Stimulated activated CD4-positive, alpha-beta T cell treated with anti-CD3 and anti-CD28 coated beads, Interleukin-4, amount 100 ng/mL, for 1 hour (primary cell): ENCODE measurements at places on chromosomes 12 and 14.

- peak; percentile 38 for DNase-seq
These were observed 75.1 kb downstream of the IRF2BPL start for GRCh38 chr14:76953311-76953945.

DNA sequence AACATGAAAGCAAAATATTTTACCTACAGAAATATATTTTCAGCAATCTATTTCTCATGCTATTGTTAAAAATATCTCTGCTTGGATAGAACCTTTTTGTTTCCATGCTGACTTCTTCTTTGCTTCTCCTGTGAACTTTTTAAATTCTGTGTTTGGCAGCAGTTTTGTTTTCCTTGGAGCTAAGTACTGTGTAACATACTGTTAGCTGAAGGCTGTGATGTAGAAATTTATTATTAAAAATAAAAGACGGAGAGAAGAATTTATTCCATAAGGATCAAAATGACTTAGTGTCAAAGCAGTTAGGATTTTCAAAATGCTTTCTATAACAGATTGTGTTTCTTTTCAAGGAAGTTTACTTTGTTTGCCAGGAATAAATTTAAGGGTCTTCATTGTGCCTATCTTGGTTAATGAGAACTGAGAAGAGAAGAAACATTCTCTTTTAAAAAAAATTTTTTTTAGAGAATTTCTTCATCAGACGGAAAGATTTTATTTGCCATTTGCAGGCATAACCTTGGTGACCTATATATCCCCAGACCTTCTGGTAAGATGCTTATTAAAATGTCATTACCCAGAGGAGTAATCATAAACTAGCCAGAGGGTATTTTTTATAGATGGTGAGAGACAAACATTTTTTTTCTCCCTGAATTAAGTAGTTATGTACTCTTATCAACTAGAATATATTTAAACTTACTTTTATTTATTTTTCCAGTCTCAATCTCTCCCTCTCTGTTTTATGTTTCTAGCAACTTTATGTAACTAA is 147.1 kb upstream of the SLCO1C1 start:
- no peak for DNase-seq

DNA sequence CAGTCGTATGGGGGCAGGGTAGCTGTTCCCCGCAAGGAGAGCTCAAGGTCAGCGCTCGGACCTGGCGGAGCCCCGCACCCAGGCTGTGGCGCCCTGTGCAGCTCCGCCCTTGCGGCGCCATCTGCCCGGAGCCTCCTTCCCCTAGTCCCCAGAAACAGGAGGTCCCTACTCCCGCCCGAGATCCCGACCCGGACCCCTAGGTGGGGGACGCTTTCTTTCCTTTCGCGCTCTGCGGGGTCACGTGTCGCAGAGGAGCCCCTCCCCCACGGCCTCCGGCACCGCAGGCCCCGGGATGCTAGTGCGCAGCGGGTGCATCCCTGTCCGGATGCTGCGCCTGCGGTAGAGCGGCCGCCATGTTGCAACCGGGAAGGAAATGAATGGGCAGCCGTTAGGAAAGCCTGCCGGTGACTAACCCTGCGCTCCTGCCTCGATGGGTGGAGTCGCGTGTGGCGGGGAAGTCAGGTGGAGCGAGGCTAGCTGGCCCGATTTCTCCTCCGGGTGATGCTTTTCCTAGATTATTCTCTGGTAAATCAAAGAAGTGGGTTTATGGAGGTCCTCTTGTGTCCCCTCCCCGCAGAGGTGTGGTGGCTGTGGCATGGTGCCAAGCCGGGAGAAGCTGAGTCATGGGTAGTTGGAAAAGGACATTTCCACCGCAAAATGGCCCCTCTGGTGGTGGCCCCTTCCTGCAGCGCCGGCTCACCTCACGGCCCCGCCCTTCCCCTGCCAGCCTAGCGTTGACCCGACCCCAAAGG is 804 bp downstream of the GAPDH start:
- DNase-seq, result peak; percentile 77

DNA sequence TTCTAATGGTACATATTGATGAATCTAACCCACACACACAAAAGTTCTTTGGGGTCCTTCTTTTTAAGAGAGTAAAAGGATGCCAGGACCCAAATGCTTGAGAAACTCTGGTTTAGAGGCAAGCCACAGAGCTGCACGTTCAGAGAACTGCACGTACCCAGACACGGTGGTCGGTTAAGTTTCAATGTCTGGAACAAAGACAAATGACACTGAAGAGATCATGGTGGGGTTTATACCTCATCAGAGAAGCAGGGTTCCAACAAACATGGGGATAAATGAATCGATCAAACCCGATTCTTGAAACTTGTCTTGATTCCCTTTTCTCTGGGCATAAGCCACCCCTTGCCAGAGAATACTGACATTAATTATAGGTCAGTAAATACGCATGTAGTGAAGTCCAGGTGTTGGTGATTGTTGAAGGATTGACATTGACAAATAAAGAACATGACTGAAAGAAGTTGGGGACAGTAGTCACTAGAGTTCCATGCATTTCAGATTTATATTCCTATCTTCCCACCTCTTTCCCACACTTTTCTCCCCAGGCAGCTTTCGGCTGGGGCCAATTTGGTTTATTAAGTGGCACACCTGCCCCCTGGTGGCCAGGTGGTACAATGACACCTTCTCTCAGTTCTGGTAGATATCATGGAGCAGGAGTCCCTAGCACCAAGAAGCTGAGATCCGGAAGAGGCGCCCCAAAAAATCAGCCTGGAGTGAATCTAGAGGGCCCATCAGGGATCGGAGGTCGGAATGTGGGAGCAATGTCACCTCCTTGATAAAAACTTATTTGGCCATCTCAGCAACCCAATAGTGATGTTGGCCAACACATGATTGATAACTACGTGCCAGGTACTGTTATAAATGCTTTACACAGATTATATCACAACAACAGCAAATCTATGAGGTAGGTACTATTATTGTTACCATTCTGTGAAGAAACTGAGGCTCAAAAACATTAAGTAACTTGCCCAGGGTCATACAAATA is 17.8 kb upstream of the HDAC7 start:
- peak; percentile 70 for DNase-seq

DNA sequence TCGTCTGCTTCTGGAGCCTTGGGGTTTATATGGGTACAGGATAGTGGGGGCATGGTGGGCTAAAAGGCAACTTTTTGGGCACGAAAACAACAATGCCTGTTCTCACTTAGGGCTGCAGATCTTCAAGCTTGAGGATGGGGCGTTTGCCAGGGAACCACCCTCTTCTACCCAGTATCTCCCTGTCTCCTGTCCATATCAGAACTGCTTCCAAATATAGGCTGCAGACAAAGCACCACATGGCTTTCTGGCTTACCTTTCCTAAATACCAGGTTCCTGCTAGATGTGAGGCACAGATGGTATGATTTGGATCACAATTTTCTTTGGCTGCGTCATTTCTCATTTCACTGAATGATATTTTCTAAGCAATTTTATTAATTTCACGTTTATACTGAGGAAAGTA is 70.4 kb downstream of the CMAS start:
- DNase-seq, result no peak

- DNase-seq, result no peak
These were observed 10.8 kb downstream of the MGP start for GRCh38 chr12:14874882-14875281.

DNA sequence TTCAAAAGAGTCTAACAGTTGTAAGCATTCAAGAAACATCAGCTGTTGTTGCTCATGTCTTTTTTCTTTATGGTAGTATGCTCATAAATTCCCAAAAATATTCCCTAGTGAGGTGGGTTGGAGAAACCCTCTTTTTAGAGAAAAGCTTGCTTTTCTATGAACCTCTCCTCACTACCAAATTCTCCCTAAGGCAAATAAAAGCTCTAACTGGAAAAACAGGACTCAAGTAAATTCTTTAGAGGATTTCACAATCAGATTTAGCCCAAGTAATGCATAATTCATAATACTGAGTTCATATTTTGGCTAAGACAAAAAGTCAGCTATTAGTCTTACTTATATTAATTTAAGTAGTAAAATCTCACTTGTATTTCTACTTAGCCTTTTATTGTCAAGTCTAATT is 59.1 kb downstream of the DIO2 start:
- no peak for DNase-seq

DNA sequence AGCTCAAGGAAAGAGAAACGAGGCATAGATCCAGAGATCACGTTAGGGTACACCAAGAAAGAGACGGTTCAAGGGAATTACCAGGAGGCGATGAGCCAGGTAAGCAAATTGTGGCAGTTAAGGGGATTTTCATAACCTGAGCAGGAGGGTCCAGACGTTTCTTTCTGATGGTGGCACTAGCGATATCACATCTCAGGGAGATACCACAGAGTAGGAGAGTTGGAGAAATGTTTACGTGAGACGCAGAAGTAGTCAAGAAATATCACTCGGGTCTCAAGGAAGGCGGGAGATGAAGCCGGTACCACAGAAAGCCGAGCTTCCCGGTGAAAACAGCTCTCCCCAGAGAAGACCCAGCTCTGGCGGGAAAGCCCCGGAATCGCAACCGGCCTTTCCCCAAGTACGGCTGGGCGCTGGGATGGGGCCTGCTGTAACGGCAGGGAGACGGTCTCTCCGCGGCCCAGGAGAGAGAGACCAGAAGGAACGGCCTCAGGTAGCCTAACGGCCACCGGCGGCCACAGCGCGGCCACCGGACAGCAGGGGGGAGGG is 485 bp downstream of the SENP1 start:
- peak; percentile 59 for DNase-seq

- no peak for DNase-seq
These were observed 2.8 kb upstream of the PTMS start for GRCh38 chr12:6763380-6763779.

- no peak for DNase-seq
These were observed 25.2 kb downstream of the ARHGAP5 start for GRCh38 chr14:32102152-32102787.

GRCh38 chr14:35375558-35376025 is 29.0 kb downstream of the NFKBIA start:
- no peak for DNase-seq

DNA sequence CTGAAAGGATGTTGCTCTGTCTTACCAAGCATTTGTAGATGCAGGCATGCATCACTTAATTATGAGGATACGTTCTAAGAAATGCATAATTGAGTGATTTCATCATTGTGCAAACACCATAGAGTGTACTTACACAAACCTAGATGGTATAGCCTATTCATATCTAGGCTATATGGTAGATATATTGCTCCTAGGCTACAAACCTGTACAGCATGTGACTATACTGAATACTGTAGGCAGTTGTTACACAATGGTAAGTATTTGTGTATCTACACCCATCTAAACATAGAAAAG is 75.9 kb downstream of the IFT81 start:
- DNase-seq, result no peak

DNA sequence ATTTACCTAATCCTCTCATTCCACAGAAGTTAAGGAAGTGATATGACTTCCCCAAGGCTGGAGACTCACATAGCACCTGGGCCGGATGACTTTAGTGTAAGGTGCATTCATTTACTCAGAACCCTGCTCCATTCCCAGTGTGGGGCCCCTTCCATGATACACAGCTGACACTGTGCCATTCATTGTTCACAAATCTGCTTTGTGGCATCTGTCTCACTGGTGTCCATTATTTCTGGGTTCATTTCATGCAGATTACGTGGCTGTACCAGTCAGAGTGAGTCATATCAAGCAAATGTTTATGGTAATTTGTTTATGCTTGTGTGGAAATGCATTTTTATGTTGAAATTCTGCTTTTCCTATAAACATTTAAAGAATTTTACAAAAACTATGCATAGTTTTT is 5.2 kb downstream of the ANO4 start:
- no peak for DNase-seq

GRCh38 chr12:117699118-117699517 is 269.7 kb downstream of the KSR2 start:
- no peak for DNase-seq

DNA sequence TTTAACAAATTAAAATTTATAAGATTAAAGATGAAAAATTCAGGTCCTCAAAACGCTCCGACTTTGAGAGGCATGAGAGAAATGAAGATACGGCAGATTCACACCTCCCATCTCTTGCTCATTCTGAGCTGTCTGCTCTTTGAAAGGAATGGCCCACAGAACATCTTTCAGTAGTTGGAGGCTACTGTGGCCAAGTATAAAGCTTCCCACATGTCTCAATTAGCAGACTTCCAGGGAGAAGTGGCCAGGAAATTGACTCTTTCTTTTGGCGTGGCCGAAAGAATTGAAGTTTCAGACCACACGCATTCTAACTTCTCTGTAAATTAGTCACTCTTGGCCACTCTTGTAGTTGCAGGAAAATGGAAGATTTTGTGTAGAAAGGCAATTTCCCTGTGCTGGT is 129.2 kb downstream of the DIP2B start:
- DNase-seq, result no peak

GRCh38 chr14:104917116-104917515 is 7.6 kb upstream of the PLD4 start:
- DNase-seq, result no peak

- no peak for DNase-seq
These were observed 525.7 kb downstream of the SOX5 start for GRCh38 chr12:23423796-23424195.

DNA sequence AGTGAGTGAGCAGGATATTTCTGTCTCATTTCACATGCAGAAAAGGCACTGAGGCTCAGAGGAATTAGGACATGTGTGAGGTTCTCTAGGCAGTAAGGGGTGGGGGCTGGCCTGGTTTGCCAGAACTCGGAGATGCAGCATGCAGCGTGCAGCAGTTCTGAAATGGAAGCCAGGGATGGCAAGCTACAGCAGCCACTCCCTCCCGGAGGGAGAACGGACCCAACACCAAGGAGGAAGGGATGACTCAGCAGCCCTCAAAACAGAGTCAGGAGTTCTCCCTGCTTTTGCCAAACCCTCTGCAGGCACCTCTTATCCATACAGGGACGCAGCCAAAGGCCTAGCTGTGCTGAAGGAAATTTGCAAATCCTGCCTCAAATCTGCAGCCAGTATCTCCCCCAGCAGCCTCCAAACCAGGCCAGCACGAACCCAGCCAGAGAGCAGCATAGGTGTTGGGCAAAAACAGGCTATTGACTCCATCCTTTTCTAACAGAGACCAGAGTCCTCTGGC is 10.3 kb upstream of the SERPINA3 start:
- no peak for DNase-seq

GRCh38 chr14:93935213-93935612 is 8.1 kb downstream of the FAM181A start:
- no peak for DNase-seq

- no peak for DNase-seq
These were observed 480.8 kb downstream of the RERGL start for GRCh38 chr12:17609153-17609552.

GRCh38 chr14:60266021-60266937 is 17.3 kb downstream of the PPM1A start:
- no peak for DNase-seq

DNA sequence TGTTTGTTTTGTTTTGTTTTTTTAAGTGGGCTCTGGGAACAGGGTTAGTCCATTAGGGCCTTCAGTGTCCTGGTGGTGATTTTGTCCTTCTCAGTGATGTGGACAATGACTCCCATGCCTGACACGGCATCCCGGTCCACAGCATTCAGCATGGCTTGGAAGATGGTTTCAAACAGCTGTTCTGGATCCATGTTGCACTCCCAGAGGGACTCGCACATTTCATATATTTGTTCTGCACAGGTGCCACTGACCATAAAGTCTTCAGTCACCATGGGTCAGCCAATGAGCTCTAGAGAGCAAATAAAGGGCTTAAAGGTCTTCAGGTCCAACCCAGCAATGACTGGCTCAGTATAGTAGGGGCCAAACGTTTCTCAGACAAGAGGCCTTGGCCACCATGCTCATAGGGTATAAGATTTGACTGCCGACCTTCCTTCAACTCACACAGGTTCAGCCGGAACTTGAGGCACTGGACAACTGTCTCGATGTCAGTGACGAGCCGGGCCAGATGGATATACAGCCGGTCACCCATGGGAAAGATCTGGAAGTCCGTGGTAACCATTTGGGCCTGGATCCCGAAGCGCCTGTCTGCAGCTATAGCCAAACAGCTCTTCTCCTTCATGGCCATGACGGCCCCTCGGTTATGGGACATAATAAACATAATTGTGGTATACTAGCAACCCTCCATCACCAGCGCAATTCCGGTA is 18.0 kb downstream of the OR10P1 start:
- no peak for DNase-seq
